ENCODE measurements at places on chromosomes 5 and 9.
A peak's percentile ranks its signal among the peaks of the same experiment; 100 is the strongest.

- DNase-seq: peak; percentile 88
Observed at GRCh38 chr9:86282979-86283535, 719 bp upstream of the ISCA1 start.

- no peak for DNase-seq
Observed at GRCh38 chr9:101146508-101146907, 118.0 kb downstream of the PLPPR1 start.

- DNase-seq: no peak
Observed at GRCh38 chr9:99680191-99680590, 141.5 kb upstream of the NR4A3 start.

DNA sequence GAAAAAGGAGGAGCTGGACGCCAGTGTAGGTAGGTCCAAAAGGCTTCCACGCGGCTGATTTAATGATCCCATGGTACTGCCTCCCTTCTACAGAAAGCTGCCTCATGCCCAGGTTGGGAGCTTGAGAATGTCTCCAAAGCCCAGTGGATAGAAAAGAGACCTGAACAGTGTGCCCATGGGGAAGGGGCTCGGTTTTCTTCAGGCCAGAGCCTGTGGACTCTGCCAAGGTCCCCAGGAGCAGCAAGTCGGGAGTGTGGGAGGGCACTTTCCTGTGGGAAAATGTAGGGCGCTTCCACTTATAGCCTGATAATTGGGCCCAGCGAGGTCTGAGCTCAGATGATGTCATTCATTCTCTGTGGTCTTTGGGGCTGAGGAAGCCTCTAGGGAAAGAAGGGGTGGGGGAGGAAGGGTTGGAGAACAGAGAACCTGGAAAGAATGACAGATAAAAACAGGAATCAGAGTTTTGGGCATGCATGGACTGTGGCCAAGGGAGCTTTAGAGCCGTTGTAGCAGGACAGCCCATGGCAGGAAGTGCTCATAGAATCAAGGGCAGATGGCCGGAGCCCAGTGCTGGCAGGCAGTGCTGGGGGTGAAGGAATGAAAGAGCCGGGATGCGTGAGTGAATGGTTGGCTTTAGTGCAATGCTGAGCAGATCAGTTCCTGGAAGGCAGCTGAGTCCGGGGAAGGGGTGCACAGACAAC is 42.5 kb upstream of the SH3PXD2B start:
- peak; percentile 25 for DNase-seq

- DNase-seq: no peak
Observed at GRCh38 chr9:119838210-119838609, 469.0 kb upstream of the BRINP1 start.

- no peak for DNase-seq
Observed at GRCh38 chr5:174056064-174056847, 10.8 kb downstream of the NSG2 start.

DNA sequence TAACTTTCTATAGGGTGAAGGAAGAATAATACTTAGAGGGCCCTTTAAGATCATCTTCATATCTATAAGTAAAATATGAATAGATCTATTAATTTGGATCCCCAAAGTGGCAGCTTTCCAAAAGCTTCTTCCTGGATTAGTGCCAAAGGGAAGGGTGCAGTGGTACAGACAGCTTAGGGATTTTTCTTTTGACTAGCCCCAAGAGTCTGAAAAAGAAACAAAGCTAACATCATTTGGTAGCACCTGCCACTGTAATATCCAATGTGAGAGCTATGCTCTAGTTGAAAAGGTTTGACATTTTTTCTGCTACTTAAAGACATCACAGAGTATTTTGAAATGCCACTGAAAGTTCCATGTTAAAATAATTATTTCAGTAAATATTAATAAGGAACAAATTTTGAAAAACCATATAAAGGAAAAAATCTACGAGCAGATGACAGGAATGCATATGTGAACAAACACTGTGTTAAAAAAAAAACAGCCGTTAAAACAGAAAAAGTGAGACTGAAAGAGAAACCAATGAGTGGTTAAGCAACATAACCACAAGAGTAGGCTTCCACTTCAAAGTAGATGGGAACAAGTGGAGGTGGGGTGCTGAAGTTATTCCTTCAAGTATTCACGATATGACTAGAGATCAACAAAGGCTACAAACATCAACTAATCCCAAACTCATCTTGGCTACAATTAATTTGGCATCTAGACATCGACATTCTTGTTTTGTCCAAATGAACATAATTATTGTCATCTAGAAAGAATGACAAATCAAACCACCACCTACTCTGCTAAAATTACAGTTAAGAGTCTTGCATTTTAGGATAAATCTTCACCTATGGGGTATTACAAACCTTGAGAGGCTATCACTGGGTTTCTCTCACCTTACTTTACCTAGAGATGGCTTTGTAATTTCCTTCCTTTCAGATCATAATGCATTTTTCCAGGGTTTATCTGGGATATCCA is 137.5 kb downstream of the CPLANE1 start:
- peak; percentile 80 for DNase-seq

GRCh38 chr9:91231619-91232018 is 130.1 kb downstream of the AUH start:
- no peak for DNase-seq

DNA sequence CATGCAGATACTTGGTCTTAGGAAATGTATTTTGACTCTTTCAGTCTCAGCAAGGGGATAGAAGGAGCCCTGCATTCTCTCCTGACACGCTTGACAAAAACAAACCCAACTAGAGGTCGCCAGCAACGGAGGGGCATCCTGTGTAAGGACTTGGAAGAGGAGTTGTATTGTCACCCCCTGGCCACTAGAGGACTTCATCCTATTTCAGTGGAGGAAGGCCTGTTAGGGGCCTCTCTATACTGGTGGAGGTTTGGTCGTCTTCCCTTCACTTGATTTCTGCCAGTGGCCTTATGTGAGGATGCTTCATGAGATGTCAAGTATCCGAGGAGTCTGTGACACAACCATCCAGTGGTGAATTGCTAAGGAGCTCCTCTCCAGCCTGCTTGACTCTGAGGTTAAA is 122.8 kb upstream of the STC2 start:
- peak; percentile 57 for DNase-seq

GRCh38 chr5:125604104-125604503 is 819.1 kb upstream of the GRAMD2B start:
- no peak for DNase-seq

DNA sequence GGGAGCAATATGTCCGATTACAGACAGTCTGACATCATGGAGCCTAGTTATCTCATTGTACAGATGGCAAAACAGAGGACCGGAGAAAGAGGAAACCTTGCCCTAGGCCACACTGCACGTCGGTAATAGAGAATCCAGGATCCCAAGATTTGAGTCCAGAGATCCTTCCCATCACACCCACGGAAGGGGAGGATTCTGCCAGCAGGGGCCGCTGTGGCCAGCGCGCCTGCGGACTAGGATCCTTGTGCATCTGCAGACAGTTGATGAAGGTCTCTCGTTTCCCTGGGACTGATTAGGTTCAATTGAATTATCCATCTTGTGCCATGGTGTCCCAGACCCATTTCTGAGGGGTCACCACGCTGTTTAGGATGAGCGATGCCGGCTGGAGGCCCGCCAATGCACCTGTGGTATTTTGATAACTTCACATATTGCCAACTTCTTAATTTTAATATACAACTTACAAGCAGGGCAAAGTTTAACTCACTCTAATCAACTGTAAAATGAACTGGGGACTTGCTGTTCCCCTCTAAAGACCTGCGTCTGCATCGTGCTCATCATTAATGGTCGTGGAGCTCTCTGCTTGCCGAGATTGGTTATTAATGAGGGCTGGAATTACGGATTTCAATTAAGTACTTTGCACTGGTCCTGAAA is 592.7 kb upstream of the BRINP1 start:
- DNase-seq: peak; percentile 42

GRCh38 chr5:76319673-76320072 is 83.4 kb upstream of the IQGAP2 start:
- no peak for DNase-seq

GRCh38 chr5:146888351-146888978 is 9.9 kb upstream of the PPP2R2B start:
- no peak for DNase-seq

GRCh38 chr5:123545506-123545905 is 33.5 kb downstream of the CSNK1G3 start:
- DNase-seq: peak; percentile 27

DNA sequence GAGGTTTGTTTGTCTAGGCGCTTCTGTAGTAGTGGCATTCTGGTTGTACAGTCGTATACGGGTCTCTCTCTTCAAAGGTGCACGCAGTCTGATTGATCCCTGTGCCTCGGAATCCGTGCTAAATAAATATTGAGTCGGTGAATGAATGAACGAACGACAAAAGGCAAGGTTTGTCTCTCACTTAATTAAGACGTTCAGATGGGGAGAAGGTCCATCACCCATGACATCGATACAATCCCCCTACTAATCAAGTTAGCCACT is 500 bp upstream of the CREBRF start:
- DNase-seq: no peak

- DNase-seq: peak; percentile 31
Observed at GRCh38 chr5:158466191-158466590, 607.2 kb upstream of the CLINT1 start.

DNA sequence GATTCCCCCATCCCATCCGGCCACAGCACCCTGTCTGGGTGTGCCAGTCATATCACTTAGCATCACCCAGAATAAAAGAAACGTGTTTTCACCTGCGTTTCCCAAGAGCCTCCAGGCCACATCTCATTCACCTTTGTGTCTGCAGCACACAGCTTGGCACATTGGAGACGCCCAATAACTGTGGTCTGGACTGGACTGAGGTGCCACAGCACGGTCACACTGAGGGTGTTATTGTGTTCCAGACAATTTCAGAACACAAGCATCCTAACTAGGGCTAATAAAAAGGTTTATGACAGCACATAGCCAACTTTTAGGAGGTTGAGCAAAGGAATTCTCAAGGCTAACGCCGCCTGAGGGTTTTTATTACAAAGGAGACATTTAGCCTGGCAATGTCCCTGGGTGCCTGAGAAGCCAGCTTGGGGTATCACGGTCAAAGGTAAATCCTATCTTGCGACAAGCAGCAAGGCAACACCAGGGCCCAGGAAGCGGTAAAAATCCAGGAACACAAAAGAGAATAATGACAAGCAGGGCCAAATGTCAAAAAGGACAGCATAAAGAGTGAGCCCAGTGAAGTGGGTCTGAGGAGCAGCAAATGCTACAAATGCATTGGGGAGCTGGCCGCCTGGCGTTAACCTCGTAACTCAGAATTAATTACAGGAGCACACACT is 3.4 kb downstream of the EPB41L4B start:
- no peak for DNase-seq

- no peak for DNase-seq
Observed at GRCh38 chr9:31500422-31500821, 884.0 kb upstream of the ACO1 start.

DNA sequence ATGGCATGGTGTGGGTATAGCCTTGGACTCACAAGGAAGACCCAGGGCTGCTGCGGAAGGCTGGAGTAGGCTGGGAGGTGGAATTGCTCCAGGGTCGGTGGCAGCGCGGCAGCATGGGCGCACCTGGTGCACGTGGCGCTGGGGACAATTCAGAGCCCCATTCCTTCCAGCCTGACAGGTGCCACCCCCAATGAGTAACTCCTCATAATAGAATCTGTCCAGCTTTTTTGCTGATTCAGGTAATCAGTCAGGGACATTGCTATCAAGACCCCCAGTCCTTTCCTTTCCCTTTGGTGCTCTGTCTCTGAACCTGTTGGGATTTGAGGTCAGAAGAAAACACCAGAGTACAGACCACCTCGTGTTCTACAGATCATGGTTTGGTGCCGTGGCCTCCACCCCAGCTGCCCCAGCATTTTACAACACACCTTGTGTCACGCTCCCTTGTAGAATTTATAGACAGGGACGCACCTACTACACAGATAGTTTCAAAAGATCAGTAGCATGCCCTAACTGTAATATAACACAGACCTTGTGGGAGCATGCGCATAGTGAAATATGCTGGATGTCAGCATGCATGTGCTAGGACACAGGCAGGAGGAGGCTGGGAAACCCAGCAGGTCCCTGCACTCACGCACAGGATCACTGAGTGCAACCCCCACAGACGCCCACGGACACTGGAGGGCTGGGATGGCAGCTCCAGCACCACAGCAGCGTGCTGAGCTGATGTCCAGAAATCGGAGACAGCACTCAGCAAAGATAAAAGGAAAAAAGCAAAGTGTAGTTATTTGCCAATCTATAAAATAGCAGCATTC is 47.9 kb upstream of the CTSL start:
- no peak for DNase-seq

DNA sequence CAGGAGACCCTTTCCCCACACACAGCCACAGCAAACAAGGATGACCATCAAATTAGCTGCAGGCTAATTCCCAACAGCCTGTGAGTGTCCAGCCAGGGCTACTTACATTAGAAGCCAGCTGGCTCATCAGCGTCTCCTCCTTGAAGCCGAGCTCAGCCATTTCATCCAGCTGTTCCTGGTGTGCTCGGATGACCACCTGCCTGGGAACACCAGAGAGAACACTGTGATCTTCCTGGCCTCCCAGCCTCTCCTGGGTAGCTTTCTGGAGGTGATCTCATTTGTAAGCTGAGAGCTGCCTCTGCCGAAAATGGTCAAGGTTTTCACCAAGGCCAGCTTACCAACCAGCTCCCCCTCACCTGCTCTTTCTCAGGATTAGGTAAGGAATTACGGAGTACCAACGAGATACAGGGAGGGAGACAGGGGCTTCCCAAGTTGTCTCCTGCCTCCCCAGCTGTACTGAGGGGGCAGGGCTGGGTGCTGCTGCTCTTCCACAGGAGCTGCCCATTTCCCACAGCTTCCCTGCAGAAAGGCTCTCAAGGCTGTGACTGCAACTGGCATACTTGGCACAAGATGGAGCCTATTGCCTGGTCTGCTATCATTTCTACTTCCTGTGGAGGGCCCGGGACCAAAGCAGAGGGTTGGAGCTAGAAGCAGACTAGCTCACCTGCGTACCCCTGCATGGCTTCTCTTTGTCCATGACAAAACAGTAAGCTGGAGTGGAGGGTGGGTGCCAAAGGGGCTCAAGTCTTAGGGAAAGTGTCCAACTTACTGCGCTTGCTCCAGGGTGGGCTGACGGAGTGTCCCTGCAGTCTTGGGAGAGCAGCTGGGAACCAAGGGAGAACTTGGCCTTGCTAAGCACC is 73.9 kb downstream of the KIF24 start:
- no peak for DNase-seq

- no peak for DNase-seq
Observed at GRCh38 chr9:128151309-128152132, 2.3 kb downstream of the LCN2 start.

GRCh38 chr9:124008303-124008693 is 3.3 kb upstream of the LHX2 start:
- peak; percentile 51 for DNase-seq

GRCh38 chr5:75439276-75439675 is 72.2 kb downstream of the CERT1 start:
- peak; percentile 6 for DNase-seq

GRCh38 chr5:11873587-11873986 is 30.7 kb downstream of the CTNND2 start:
- no peak for DNase-seq

GRCh38 chr9:65449423-65449822 is 164.4 kb upstream of the FOXD4L5 start:
- DNase-seq: no peak

Data from NB4 (cell line).